ENCODE measurements at places on chromosomes 3 and 15. TPM values are rescaled to one million over a fixed set of nuclear protein-coding genes. Genes with fewer than 3 reads are reported as not detected.

The GPR156 gene
- total RNA-seq = not detected

The SEMA3G gene
- total RNA-seq = 0.98 TPM

The STAB1 gene
- total RNA-seq = not detected

The PIGZ gene
- total RNA-seq = not detected

The KCNAB1 gene
- total RNA-seq = 12.6 TPM

The SLCO2A1 gene
- total RNA-seq = not detected
